ENCODE measurements at places on chromosomes 5 and 9. TPM values are rescaled to one million over a fixed set of nuclear protein-coding genes. Genes with fewer than 3 reads are reported as not detected.

The BASP1 gene
- 2.1 TPM for total RNA-seq

The FAM81B gene
- total RNA-seq: 0.28 TPM

The LCN9 gene
- not detected for total RNA-seq

The KCNV2 gene
- not detected for total RNA-seq

The CER1 gene
- not detected for total RNA-seq

The DDX46 gene
- 24.1 TPM for total RNA-seq

The OTULINL gene
- total RNA-seq: 24.2 TPM

The BARHL1 gene
- not detected for total RNA-seq

The C5orf63 gene
- 1.6 TPM for total RNA-seq

The TAF11L9 gene
- not detected for total RNA-seq

The SLC4A9 gene
- 0.31 TPM for total RNA-seq

The NIPAL4 gene
- total RNA-seq: not detected

The TGFBI gene
- total RNA-seq: 32.3 TPM

The GLRA1 gene
- not detected for total RNA-seq

The CBY3 gene
- total RNA-seq: not detected

The C9 gene
- not detected for total RNA-seq

The MVB12B gene
- 4.2 TPM for total RNA-seq

The IL3 gene
- not detected for total RNA-seq

The SH3GL2 gene
- 1.8 TPM for total RNA-seq

The IFNA2 gene
- total RNA-seq: not detected

The PCSK1 gene
- total RNA-seq: 33.0 TPM

The SLC34A3 gene
- total RNA-seq: 0.12 TPM

The PCDHA5 gene
- total RNA-seq: 0.46 TPM

The C7 gene
- 35.6 TPM for total RNA-seq

The FBN2 gene
- total RNA-seq: 0.78 TPM

The SLC36A3 gene
- not detected for total RNA-seq

The FBXL7 gene
- total RNA-seq: 0.60 TPM

The PNPLA7 gene
- 23.8 TPM for total RNA-seq

The SPINK13 gene
- not detected for total RNA-seq

The ACTBL2 gene
- 0.37 TPM for total RNA-seq

The NME5 gene
- total RNA-seq: 2.6 TPM

The CFAP157 gene
- total RNA-seq: not detected

The PTGS1 gene
- total RNA-seq: 9.9 TPM

The TNIP1 gene
- 86.2 TPM for total RNA-seq

The TMEM252 gene
- total RNA-seq: not detected

The TAF11L10 gene
- not detected for total RNA-seq

The SIT1 gene
- 0.59 TPM for total RNA-seq

The IL9 gene
- not detected for total RNA-seq

The RNF145 gene
- 10.2 TPM for total RNA-seq

The RAPGEF6 gene
- 5.3 TPM for total RNA-seq

The PDE6A gene
- not detected for total RNA-seq

The NR2F1-AS1 gene
- total RNA-seq: 1.2 TPM

The TAF11L13 gene
- not detected for total RNA-seq

The LRRC70 gene
- total RNA-seq: 0.16 TPM

The PPP3R2 gene
- not detected for total RNA-seq

The DDX4 gene
- total RNA-seq: 0.56 TPM

The PCDHB11 gene
- total RNA-seq: 2.1 TPM

The CNTFR gene
- total RNA-seq: not detected

The DIPK1B gene
- 7.5 TPM for total RNA-seq

The C5orf52 gene
- total RNA-seq: not detected

The FOXI1 gene
- total RNA-seq: not detected

All from pancreas (tissue), 10 donors.